ENCODE measurements at places on chromosomes 3 and 15.

DNA sequence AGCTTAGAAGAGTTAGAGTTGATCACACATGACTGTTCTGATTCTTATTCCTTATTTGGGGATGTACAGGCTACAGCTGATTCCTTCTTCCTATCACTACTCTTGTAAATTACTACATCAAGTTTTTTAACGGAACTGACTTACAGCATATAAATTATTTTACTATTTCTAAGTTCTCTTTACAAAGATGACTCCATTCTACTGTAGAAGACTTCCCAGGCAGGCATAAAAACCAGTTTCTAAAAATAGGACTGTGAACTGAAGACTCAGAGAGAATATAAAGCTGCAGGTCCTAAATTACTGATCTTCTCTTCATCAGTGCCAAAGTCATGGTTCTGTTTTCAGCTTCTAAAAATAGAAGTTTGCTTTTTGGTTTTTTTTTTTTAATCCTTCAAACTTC is 38.9 kb downstream of the ANO10 start:
- no peak for DNase-seq

DNA sequence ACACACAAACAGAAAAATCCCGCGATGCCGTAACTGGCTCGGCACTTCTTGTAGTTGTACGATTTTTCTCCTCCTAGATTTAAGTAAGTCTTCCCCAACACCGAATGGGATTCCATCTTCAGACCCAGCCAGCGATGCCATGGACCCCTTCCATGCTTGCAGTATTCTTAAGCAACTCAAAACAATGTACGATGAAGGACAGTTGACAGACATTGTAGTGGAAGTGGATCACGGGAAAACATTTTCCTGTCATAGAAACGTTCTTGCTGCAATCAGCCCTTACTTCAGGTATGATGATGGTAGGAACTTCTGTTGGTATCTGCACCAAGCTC is 763 bp downstream of the KBTBD8 start:
- DNase-seq, result no peak

DNA sequence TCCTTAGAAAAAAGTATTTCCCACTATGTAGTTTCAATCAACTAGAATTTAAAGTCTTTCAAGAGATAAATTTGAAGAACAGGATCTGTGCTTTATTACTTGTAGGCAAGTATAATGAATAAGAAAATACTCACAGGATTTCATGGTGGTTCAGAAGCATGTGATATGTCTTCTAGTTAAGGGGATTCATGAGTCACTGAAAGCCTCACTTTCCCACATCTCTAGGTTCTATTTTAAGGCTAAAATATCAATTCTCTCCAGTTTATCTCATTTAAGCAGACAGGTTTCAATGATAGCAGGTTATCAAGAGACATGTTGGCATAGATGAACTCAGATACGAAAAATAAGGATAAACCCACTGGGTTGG is 437.8 kb upstream of the BCHE start:
- DNase-seq, result no peak

- no peak for DNase-seq
Measured at GRCh38 chr3:150414959-150415358, 6.9 kb downstream of the TSC22D2 start.

- no peak for DNase-seq
Measured at GRCh38 chr3:123096731-123097130, 29.9 kb downstream of the PDIA5 start.

DNA sequence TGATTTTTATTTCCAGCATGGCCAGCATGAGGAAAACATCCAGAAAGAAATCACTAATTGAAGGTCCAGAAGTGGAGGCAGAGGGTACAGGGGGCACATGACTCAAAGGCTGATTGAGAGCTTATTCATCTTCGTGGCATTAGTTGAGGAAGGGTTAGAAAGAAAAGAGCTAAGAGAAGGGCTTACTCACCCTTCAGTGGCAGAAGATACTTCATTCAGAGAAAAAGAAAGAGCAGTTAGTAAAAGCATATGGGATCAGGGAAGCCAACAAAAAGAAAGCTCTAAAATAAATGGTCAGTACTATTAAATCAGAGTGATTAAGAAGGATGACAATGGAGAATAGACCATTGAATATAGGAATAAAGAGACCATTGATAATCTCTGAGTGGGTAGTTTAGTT is 25.2 kb downstream of the GAP43 start:
- no peak for DNase-seq

DNA sequence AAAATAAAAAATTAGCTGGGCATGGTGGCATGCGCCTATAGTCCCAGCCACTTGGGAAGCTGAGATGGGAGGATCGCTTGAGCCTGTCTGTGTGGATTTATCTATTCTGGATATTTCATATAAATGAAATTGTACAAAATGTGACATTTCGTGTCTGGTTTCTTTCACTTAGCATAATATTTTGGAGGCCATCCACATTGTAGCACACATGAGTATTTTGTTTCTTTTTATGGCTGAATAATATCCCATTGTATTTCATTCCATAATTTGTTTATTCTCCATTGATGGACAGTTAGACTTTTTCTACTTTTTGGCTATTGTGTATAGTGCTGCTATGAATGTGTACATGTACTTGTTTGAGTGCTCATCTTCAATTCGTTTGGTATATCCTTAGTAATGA is 52.9 kb upstream of the DYNC1LI1 start:
- DNase-seq, result no peak

DNA sequence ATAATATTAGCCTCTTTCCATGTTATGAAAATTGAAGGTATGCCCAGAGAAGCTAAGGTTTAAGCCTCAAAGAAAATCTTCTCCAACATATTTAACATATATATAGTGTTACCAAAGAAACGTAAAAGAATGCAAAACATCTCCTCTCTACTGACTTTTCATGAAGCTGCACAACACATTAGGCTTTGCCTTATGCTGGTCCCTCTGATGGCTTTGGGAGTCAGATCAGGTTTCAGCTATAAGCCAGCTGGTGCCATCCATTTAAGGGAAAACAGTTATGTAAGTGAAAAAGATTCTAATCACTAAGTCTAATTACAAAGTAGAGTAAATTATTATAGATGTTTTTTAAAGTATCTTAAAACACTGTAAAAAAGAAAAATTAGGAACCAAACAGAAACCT is 410.5 kb downstream of the LSAMP start:
- no peak for DNase-seq

GRCh38 chr3:38650248-38650951 is 913 bp upstream of the SCN5A start:
- no peak for DNase-seq

DNA sequence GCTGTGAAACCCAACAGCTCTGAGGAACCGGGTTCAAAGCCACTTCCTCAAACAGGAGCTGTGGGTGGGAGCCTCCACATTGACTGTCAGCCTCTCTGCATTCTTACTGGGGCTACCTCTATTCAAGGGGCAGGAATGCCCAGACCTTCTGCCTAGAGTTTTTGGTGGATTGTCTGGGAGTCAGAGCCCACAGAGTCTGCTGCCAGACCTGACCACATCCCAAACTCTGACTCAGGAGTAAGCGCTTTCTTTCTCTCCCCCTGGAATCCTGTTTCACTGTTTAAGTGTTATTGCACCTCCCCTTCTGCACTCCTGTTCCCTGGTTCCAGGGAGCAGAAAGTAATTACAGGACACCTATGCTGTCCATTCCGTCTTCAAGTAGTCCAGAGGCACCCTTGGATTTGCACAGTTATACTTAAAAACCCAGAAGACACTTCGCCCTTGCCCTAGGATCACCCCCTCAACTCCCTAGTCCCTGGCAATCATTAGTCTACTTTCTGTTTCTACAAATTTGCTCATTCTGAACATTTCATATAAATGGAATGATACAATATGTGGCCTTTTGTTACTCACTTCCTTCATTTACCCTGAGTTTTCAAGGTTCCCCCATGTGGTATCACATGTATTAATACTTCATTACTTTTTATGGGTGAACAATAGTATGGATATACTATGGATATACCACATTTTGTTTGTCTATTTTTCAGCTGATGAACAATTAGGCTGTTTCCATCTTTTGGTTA is 37.9 kb upstream of the TJP1 start:
- DNase-seq, result no peak

GRCh38 chr15:63157891-63158431 is 684 bp upstream of the RPS27L start:
- no peak for DNase-seq

DNA sequence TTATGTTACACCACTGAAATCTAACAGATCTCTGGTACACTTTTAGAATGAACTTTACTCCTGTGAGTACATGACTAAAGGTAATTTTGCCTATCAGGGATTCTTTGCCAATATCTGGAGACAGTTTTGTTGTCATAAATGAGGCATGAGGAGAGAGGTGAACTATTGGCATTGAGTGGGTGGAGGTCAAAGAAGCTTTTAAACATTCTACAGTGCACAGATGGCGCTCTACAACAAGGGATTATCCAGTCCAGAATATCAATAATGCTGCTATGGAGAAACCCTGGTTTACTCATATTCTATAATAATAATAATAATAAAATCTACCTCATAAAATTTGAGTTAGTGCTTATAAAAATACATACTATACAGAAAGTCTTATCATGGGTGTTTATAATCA is 702.3 kb downstream of the SI start:
- no peak for DNase-seq

DNA sequence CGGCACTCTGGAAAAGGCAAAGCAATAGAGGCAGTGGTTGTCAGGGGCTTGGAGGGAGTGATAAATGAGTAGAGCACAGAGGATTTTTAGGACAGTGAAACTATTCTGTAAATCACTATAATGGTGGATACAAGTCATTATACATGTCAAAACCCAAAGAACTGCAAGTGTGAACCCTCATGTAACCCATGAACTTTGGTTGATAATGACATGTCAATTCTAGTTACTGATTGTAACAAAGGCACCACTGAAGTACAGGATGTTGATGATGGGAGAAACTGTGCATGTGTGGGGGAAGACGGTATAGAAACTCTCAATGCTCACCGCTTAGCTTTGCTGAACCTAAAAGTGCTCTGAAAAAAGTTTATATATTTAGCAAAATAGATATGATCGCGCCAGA is 36.0 kb downstream of the BTLA start:
- DNase-seq, result no peak

DNA sequence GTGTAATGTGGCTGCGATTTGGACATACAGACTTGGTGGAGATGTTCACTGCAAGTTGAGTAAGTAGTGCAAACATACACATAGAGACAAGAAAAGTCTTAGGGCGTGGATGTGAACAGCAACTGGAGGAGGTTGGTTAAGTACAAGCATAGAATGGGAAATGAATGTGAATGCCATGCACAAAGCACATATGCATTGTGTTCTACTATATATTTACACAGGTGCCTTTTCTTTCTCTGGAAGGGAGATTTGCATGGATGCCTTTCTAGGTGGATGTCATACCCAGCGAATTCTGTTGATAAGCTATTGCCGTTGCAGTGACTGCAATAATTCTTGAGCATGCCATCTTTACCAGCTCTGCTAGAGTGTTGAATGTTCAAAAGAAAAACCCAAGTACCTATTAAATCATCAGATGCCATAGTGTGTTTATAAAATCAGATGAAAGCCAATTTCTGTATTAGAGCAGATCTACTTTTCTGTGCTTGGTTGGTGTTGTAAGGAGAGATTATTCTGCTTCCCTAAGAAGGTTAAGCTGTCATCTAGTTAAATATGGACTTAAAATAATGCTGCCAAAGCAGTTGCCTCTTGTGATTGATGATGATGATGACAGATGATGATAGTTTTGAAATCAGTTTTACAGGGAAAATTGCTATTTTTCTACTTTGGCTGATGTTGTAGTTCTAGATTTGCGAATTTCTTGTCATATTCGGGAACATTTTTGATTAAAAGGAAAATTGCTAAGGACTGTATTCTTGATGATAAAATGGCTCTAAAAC is 148.4 kb downstream of the CNTN4 start:
- DNase-seq, result no peak

GRCh38 chr15:68711406-68711805 is 109.3 kb downstream of the ANP32A start:
- no peak for DNase-seq

GRCh38 chr3:114691871-114692270 is 398.0 kb downstream of the TIGIT start:
- DNase-seq, result no peak

- DNase-seq, result no peak
Measured at GRCh38 chr3:120982608-120983320, 74.8 kb downstream of the STXBP5L start.

GRCh38 chr3:173253471-173253870 is 112.4 kb upstream of the SPATA16 start:
- no peak for DNase-seq

GRCh38 chr15:96184297-96184696 is 146.2 kb upstream of the NR2F2 start:
- DNase-seq, result no peak

- no peak for DNase-seq
Measured at GRCh38 chr3:79032686-79033318, 735.0 kb downstream of the ROBO1 start.

DNA sequence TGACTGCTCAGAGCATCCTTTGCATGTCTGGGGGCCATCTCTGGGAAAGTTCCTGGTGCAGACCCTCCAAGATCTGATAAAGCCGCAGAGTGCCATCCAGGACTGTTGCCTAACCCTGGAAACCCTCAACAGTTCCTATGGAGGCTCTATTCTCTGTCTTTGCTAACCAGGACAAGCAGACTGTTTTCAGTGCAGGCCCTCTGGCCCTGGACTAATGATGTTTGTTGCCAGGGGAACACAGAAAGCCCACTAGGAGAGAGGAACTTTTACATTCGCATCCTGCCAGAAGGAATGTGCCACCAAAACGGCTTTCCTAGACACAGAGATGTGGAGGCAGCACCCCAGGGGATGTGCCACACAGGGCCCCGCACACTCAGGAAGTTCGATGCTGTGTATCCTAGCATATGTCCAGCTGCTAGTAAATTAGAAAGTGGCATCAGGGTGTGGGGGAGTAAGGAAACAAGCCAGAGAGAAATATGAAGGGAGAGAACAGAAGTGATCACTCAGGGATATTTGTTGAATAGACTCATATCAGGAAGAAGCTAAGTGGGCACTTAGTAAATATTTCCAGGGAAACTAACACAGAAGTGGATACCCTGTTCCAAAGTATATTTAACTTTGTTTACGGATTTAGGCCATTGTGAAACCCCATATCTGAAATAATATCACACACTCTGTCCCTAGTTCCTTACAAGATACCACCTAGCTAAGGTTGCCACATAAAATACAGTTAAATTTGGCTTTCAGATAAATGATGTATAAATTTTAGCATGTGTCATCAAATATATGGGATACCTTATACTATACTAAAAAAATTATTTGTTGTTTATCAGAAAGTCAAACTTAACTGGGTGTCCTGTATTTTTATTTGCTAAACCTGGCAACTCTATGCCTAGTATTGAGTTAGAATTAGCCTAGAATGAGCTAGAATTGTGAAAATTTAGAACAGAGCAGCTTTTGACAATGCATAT is 29.9 kb upstream of the TMOD3 start:
- no peak for DNase-seq
